Right renal pelvis (tissue), 4 donors: ENCODE measurements at places on chromosomes 5 and 9. TPM values are rescaled to one million over a fixed set of nuclear protein-coding genes. Genes with fewer than 3 reads are reported as not detected.

GRCh38 chr9:86925686-86926085, 21.6 kb downstream of the GAS1 start:
- DNase-seq: no peak

DNA sequence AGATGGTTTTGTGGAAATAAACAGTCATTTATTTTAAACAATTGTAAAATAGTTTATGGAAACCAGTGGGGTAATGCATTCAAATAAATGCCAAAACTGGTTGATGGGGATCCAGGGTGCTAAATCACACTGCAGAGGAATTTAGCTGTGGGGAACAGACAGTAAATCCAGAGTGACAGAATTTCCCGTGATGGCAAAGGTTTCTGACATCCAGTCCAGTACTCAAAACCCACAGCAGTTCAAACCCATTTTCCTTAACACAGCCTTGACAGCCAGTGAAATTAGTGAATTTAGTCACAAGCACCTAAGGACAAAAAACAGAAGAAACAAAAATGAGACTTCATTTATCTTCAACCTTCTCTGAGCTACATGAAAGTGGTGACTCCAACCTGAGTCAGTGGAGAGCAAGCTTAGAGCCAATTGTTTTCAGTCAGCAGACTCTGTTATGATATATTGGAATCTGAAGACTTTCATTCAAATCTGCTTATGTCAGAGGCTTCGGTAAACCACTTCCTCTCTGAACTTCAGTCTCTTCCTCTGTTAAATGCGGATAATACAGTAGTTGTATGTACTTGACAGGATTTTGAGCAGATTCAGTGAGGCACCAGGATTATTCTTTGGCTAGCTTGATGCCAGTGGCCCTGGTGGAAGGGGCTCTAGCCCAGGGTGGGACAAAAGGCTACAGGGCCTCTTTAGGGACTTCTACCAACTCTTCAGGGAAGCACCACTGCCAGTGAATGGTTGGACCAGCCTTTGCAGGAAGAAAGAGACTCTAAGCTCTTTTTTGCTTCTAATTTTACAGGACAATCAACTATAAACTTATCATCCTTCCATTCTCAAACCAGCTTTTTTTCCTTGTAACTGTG, 185.3 kb downstream of the MAPKAP1 start:
- DNase-seq: no peak

GRCh38 chr9:21060919-21061561, 16.7 kb downstream of the IFNB1 start:
- DNase-seq: no peak

GRCh38 chr5:21802869-21803490, 1050.2 kb downstream of the CDH12 start:
- peak; percentile 22 for DNase-seq

DNA sequence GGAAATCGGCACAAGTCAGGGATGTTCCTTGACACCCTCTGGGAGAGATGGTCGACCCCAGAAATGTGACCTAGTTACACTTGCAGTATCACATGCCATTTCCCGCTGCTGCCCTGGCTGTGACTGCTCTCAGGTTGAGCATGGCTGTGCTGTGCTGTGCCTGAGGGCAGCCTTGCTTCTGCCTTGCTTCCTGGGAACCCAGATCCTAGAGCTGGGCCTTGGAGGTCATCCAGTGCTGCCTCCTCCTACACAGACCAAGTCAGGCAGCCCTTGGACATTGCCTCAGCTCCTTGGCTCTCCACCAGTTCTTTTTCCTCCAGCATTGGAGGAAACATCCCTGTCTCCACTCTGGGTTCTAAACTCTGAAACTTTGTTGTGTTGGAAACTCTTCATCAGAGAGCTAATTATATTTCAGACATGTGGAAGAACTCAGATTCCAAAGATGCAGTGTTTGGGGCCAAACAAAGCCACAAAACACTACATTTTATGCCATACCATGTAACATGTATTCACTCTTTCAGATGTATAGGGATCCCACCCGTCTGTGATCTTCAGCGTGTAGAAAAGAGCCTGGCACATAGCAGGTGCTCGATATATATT, 6.1 kb downstream of the MAMDC2 start:
- no peak for DNase-seq

DNA sequence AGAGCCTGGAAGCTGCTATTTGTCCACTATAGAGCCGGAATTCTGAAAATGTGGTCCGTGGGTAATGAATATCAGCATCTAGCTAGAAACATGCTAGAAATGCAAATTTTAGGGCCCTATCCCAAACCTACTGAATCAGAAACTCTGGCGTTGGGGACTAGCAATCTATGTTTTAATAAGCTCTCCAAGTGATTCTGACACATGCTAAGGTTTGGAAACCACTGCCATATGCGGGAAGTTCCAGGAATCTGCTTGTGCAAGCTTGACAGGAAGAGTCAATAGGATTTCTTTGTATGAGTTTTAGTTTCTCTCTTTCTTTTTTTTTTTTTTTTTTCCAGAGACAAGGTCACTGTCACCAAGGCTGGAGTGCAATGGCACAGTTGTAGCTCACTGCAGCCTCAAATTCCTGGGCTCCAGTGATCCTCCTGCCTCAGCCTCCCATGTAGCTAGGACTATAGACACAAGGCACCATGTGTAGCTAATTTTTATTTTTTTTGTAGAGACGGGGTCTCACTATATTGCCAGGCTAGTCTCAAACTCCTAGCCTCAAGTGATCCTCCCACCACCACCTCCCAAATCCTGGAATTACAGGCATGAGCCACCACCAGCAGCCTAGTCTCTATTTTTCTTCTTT, 26.4 kb upstream of the CARNMT1 start:
- no peak for DNase-seq

GRCh38 chr5:4862500-4862899, 277.6 kb upstream of the ADAMTS16 start:
- no peak for DNase-seq

DNA sequence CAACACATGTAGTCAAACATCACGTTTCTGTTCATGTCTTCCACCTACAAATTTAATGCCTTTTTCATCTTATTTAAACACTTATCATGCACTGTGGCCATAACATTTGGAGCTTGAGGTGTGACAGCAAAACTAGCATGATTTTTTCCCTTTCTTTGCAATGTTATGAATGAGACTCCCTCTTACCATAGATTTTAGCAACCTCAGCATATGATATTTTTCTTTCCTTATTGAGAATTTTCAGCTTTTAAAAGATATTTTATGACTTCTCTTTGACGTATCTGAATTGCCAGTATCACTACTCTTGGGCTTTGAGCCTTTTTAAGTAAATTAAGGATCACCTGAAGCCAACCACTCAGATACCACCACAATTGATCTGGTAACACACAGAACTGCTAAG, 32.7 kb upstream of the ISOC1 start:
- no peak for DNase-seq

DNA sequence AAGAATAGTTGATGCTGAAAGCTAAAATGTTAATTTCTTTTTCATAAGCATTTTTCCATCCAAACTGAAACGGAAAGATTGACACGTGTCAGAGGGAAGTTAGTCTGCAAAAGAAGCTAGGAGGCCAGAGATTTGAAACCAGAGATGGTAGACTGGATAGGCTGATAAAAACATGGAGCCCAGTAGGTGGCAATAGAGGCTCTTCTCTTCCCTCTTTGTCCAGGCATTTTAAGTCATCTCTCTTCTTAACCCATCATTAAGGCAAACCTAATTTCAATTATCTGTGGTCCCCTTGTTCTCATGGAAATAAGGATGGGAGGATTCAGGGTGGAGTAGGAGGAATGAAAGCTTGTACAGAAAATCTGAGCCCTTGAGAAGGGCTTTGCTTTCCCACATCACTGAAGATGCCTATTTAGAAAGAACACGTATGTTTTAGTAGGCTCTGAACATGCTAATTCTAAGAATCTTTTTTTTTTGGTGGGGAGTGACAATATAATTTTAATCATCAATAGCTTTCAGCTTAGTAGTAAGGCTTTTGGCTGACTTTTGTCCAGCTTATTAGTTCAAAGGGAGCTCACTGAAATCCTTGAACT, 66.6 kb downstream of the ZNF474 start:
- peak; percentile 33 for DNase-seq

DNA sequence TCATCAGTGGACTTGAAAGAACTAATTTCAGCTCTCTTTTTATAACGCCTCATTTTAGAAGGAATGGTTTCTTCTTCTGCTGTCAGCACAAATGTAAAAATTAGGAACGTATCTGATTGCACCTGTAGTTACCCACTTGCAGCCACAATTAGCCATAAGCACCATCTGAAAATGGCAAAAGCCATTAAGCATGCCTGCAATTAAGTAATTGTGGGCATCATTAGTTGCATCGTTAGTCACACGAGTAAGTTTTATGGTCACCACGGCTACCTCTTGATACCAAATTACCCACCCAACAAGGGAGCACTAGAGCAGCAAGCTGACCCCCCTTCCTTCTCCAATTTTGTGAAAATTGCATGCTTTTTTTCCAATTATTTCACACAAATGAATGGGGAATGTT, 25.8 kb upstream of the SLC44A1 start:
- no peak for DNase-seq

DNA sequence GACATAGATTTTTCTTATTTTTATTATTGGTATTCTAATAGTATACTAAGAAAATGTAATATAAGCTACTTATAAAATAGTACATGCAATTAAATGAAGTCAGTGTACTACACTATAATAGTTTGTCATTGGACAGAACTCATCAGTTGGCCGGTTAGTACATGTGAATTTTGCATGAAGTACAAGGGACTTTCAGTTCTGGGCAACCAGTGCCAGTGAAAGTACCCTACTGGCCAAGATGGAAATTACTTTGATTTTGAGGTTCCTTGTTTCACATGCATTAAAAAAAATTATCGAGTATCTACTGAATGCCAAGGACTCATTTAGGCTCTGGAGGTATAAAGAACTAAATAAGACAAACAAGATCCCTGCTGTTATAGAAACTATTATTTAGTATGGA, 213.4 kb upstream of the ELL2 start:
- DNase-seq: no peak

- no peak for DNase-seq
Measured at GRCh38 chr5:107248066-107248695, 422.6 kb downstream of the EFNA5 start.

DNA sequence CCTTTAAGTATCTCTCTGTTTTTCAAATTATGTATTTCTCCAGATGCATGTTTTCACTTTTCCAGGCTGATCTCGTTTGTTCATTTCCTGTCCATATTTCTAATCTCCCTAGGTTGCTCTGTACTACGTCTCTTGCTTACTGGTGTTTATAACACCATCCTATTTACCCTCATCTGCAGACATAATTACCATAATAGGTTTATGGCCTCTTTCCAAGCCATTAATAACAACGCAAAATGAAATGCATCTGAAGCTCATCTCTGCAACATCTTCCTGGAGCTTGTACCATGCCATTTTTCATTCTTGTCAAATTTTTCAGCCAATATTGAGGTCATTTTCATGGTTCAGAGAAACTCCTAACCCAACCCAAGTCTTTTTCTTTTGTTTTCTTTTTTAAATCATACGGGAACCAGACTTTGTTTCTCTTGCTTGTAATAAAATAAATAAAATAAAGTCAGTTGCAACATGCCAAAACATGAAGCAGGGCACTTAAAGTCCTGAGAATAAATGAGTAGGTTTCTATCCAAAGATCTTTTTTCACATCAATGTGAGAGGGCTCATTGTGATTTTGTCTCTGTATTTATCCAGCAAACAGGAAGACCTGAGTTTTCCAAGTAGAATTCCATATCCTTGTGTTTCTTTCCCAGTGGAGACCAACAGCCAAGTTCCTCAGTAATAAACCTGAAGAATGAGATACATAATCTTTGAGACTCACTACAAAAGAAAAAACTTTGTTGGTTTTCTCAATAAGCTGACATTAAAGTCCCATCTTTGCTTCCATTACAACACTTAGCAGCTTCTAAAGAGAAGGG, 37.0 kb downstream of the DPYSL3 start:
- DNase-seq: no peak

GRCh38 chr9:136538599-136539426, 7.0 kb downstream of the NOTCH1 start:
- DNase-seq: no peak

DNA sequence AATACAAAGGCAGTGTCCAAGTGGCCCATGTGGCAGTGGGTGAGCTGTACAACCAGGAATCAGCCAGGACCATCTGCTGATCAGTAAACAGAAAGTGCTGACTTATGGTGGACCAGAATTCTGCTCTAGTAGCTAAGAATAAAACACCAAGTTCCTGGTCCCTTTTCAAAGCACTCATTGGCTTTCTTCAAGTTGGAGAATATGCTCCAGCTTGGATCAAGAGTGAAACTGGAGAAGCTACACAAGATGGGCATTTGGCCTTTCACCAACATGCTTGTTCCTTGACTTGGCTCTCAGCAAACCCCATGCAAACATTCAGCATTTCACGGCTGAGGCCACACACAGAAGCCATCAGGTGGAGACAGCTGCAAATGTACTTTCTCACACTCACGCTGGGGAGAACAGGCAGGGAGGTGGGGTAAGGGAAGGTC, 32.1 kb downstream of the MARCHF3 start:
- no peak for DNase-seq

DNA sequence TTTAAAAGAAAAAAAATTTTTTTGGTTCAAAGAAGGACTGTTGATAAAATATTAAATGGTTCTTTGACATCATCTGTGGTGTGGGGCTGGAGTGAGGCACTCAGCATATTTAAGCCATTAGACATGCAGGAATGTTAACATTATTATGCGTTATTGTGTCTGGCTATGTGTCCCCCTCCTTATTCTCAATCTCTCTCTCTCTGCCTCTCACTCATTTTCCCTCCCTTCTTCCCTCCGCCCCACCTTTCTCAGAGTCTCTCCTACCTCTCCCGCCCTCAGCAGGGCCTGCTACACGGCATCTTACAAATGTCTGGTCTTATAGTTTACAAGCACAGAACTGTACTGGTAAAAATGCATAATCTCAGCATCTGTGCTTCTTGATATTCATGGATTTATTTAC, 287.8 kb upstream of the TMEM161B start:
- no peak for DNase-seq

The S1PR3 gene
- polyA plus RNA-seq: 60.5 TPM

The LAMC3 gene
- polyA plus RNA-seq: 31.2 TPM

The PCDHB2 gene
- 7.7 TPM for polyA plus RNA-seq

The FUBP3 gene
- 84.3 TPM for polyA plus RNA-seq

The PCDHB8 gene
- polyA plus RNA-seq: 3.8 TPM

The LMAN2 gene
- 123 TPM for polyA plus RNA-seq

The IFNA21 gene
- not detected for polyA plus RNA-seq

The PTGR1 gene
- 247 TPM for polyA plus RNA-seq

The C5orf52 gene
- not detected for polyA plus RNA-seq
